ENCODE measurements at places on chromosomes 2 and 18.

GRCh38 chr2:134011936-134012586, 241.8 kb upstream of the MGAT5 start:
- no peak for DNase-seq

DNA sequence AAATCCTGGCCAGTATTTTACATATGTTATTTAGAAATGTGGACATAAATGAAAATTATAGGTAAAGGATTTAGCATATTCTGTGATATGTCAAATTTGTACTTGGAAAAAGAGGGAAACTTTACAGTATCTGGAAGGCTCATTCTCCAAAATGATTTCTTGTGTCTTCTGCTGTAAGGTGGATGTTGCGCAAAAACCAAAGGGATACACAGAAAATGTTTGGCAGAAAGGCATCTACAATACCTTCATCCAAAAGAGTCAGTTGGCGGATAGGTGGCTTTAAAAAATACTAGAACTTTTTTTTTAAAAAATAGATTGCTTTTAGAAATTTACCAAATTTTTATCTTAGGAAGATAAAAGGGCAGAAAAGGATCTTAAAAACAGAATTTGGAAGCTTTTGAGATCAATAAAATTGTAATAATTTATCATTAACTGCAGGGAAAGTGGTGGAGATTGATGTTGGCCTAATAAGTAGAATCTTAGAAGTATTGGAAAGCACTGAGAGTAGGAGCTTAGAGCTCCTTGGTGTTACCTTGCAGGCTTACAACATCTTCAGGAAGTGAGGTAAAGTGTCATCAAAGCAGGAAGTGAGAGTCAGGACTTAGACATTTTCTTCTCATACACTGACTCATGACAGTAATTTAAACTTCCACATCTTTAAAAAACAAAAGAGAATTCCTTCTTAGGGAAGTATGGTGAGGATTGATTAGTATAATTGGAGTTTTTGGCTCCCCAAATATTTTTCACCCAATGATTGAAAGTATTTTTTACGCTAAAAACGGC, 2.1 kb downstream of the NABP1 start:
- DNase-seq: no peak

- DNase-seq: no peak
Observed at GRCh38 chr2:216497382-216498069, 1.1 kb upstream of the RPL37A start.

- no peak for DNase-seq
Observed at GRCh38 chr2:102436323-102436722, 13.4 kb downstream of the IL18RAP start.

GRCh38 chr2:169009865-169010579, 21.1 kb downstream of the ABCB11 start:
- no peak for DNase-seq

GRCh38 chr18:3911413-3911812, 461.4 kb downstream of the TGIF1 start:
- DNase-seq: no peak

- DNase-seq: no peak
Observed at GRCh38 chr2:200396781-200397242, 90.3 kb downstream of the SPATS2L start.

Data from activated CD4-positive, alpha-beta T cell treated with anti-CD3 and anti-CD28 coated beads, Interleukin-2, amount 50 U/mL, for 4 hours (primary cell).